ENCODE measurements at places on chromosomes 2 and 18. TPM values are rescaled to one million over a fixed set of nuclear protein-coding genes. Genes with fewer than 3 reads are reported as not detected.

SLC38A11 gene
- not detected for total RNA-seq

NPHP1 gene
- 8.2 TPM for total RNA-seq

CCDC68 gene
- total RNA-seq, result 5.8 TPM

CCDC150 gene
- 4.7 TPM for total RNA-seq

SIX2 gene
- 2.5 TPM for total RNA-seq

Data from A549 treated with dexamethasone at 1 μM for 4 hours (cell line).